Thyroid gland (tissue), 4 donors: ENCODE measurements at places on chromosomes 2 and 18. TPM values are rescaled to one million over a fixed set of nuclear protein-coding genes. Genes with fewer than 3 reads are reported as not detected.
A peak's percentile ranks its signal among the peaks of the same experiment; 100 is the strongest.

Gene DRC1
- not detected for total RNA-seq

Gene MROH2A
- total RNA-seq = 15.2 TPM

Gene PRSS56
- total RNA-seq = not detected

Gene AMER3
- total RNA-seq = not detected

- no peak for DNase-seq
These were observed 92.1 kb downstream of the AOX1 start for GRCh38 chr2:200677721-200678532.

GRCh38 chr2:55992455-55992854, 68.9 kb upstream of the EFEMP1 start:
- peak; percentile 5 for DNase-seq

DNA sequence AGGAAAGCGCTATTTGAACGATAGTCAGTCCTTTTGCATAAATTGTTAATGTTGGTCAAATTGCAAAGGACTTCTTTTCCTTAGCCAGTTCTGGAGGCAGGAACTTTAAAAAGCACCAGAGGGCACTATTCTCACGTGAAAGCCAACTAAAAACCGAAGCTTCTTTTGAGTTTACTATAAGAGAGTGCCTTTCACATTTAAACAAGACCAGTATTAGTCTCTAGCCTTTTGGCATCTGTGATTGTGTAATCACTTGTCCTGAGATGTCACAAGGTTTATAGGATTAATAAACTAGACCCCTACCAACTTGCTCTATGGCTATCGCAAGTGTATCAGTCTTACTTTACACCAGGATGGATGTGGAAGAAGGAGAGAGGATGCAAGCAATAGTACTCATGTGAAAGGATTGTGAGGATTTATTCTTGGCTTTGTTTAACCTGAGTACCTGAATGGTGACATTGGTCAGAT, 14.4 kb upstream of the STAT4 start:
- no peak for DNase-seq

DNA sequence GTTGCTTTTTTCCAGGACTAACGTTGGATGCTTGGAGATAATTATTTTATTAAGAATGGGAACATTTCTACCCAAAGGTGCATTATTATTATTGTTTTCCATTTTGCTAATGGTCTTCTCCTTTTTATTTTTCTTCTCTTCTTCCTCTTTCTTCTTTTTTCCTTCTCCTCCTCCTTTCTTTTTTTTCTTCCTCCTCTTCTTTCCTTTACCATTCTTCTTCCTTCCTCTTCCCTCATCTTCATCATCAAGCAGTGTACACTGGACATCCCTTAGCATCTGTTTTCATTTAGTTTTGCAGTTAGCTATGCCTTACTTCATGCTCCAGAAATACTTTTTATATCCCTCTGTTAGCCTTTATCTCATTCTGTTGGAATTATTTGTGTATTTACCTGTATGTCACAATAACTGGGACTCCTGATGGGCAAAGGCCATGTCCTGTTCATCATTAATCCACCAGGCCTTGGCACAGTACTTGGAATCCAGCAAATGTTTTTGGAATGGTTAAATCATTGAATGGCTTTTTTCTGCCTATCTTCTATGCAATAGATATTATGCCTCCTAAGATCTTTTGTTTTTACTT, 162.7 kb downstream of the CAMKMT start:
- DNase-seq = no peak

DNA sequence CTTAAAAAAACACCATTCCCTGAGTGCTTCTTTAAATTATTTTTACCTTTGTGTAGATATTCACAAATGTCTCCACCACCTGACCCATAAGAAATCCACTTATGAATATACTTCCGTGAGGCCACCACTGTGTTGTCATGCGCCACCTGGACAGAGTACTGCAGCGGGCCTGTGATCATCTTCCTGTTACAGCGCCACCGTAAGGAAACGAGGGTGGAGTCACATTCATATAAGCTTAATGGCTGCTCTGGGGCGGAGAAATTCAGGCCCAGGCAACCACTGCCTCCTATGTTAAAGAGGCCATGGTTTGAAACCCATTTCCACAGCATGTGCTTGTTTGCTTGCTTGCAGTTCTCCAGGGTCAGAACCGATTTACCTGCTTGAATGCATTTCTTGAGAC, 17.7 kb downstream of the PLA2R1 start:
- no peak for DNase-seq

GRCh38 chr2:102677244-102678215, 58.2 kb downstream of the SLC9A2 start:
- DNase-seq = no peak

DNA sequence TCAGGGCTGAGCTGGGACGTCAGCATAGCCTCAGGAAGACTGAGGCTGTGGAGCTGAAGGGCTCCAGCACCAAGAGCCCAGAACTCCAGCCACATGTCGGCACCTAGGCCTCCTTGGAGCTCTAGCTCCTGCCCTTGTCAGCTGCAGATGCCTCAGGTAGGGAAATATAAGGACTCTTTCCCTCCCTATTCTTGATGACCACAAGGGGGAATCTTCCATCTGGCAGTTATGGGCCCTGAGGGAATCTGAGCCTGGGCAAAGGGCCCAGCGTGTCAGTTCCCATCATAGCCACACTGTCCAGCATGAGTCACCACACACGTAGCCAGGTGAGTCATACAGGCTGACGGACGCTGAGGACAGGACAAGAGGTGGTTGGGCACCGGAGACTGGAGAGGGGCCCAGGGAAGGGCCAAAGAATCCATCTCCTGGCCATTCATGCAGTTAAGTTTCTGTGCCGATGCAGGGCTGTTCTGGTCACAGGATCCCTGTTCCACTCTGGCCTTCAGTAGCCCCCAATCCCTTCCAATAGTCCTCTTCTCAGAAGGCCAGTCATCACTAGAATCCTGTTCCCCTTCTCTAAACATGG, 1.8 kb downstream of the MPV17 start:
- DNase-seq = peak; percentile 93

- no peak for DNase-seq
These were observed 1.4 kb upstream of the SERTAD2 start for GRCh38 chr2:64655018-64655664.

DNA sequence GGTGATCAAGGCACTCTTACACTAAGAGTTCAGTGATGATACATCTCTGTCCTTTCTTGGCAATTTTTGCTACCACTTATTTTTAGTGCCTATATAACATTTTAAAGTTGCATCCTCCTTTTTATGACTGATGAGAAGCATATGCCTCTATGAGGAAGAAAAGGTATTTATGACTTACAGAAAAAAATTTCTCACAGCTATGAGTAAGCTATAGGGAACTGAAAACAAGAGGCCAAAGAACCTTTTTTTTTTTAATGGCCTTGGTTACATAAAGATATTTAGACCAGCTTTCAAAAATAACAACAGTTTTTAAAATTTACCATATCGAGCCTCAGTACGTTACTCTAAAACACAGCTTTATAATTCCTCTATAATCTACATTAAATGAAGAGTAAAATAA, 21.3 kb downstream of the MBD5 start:
- no peak for DNase-seq

- DNase-seq = no peak
These were observed 71.1 kb downstream of the ANKRD44 start for GRCh38 chr2:197239434-197239833.

DNA sequence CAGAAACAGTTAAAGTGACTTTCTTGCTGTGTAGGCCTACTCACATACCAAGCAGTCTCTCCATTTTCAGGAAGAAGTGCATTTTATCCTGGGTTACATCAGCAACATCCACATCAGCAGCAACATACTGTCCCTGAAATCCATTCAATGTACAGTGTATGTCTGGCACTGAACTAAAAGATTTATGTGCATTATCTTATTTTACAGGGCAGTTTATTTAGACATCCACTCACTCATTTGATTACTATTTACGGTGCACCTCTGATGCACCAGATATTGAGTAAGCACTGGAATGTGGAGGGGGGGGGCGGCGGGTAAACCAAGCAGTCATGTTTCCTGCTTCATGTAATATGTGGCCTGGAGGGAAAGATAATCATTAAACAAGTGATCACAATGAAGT, 1128.2 kb downstream of the BCL11A start:
- no peak for DNase-seq

DNA sequence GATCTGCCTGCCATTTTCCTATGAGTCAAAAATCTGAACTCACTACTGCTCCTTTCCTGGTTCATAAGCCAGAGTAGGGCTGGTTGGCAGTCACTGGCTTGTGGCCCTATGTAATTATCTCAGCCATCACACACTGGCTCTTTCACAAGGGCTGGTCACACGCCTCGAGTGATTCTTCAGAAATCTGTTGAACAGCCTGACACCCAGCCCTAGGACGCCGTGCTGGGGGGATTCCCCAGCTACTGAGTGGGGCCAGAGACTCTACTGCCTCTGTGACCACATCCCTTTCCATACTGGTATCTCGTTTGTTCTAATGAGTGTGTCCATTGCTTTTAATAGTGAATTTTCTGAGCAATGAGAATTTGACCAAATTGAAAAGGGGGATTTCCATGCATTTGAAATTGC, 45.8 kb upstream of the RBM44 start:
- no peak for DNase-seq

DNA sequence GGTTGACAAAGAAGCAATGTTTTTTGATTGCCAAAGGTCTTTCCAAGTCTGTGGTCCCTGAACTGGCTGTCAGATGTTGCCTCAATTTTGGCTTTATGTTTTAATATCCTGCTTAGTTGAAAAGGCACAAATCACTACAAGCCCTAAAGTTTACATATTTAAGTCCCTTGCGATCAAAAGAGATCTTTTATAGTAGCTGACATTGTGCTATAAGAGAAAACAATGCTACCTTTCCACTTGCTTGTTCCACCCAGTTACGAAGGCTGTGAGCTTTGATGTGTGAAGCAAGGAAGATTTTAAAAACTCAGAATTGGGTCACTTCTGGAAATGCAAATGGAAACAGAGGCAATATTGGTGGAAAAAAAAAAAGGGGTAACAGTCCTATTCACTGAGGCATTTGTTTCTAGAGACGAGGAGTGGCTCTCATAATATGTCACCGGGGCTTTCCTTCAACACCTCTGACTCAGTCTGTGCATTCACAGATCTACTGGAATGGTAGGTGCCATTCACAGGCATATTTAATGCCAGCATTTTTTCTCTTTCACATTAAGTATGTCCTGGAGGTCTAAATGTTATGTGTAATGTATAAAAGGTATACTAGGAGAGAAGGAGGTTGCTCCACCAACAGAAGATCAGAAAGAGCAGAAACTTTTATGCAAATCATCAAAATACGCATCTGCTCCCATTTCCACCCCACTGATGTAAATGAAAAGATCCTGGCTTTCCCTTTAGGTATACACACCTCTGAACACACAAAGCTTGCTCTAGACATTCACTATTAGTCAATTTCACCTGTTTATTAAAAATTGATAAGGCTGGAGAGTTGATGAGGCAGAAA, 91.8 kb downstream of the TGIF1 start:
- DNase-seq = no peak

DNA sequence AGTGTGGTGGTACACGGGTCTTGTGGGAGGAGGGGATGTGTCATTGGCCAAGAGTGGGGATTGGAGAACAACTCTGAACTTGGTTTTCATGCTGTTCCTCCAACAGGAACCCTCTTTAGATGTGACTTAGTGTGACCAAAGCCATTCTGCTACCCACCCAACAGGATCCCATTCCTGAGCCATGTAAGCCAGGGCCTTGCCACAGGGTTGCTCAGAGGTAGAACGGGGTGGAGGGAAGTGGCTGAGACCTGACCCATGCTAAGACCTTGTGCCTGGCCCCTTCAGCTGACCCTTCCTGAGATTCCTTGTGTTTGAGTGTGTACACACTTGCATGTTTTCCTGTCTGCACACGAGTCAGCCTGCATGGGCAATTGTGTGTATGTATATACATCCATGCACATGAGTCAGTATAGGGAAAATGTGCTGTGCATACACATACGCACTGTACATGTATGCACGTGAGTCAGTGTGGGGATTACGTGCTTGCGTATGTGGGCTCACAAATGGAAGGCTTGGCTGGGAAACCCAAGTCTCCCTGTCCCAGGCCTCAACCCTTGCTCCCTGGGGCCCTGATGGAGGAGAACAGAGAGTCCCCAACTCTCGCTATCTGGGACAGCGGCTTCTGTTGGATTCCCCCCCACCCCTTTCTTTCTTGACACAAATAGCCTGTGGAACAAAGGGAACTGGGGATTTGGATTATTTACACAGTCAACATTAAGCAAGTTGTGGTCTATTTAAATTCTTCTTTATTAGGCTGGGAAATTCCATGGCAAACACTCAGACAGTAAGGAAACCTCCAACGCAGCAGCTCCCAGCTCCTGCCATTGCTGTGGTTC, 339.8 kb downstream of the DYSF start:
- no peak for DNase-seq

- DNase-seq = no peak
These were observed 138.0 kb downstream of the GAREM1 start for GRCh38 chr18:32332708-32333107.

DNA sequence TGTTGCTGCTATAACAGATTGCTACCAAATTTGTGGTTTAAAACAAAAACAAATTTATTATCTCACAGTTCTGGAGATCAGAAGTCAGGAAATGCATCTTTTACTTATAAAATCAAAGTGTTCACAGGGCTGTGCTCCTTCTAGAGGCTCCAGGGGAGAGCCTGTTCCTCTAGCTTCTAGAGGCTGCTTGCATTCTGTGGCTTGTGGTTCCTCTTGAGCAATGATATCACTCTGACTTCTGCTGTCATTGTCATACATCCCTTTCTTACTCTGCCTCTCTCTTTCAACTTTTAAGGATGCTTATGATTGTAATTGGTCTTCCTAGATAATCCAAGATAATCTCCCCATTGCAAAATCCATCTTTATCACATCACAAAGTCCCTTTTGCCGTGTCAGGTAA, 6.1 kb upstream of the DCC start:
- no peak for DNase-seq

- DNase-seq = no peak
These were observed 1.7 kb upstream of the SLC40A1 start for GRCh38 chr2:189582140-189582808.

- no peak for DNase-seq
These were observed 74.2 kb downstream of the HS1BP3 start for GRCh38 chr2:20576598-20577115.

DNA sequence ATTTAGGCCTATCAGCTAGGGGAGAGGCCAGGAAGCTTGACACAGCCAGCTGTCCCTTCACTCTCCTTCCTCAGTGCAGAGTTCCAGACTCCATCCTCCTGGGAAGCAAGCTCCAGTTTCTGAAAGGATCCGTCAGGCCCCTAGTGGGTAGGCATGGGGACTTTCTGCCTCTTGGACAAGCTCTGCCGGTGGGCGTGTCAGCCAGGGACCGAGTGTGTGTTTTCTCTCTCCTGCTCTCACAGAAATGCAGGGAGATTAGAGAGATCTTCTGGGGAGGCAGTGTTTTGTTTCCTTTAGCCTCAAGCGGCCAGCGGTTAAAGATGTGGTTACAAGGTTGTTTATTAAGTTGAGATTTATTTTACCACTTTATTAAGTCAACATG, 29.9 kb upstream of the OTOS start:
- no peak for DNase-seq

DNA sequence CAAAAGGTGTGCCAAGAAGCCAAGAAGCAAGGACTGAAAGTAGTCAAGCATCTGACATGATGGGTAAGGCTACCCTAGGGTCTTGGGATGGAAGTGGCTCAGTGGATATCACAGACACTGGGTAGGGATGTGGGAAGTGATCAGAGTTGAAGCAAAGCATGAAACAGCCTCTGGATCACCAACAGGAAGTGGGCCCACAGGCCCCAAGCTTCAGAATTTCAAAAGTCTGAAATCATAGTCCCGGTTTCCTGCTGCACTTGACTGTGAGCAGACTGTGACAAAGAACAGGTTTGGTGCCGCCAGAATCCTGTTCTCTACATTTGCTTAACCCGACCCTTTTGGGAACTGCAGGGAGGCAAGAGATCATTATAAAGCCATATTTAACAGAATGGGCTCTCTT, 57.4 kb downstream of the SP100 start:
- DNase-seq = no peak
